ENCODE measurements at places on chromosomes 6 and 20. TPM values are rescaled to one million over a fixed set of nuclear protein-coding genes. Genes with fewer than 3 reads are reported as not detected.

DNA sequence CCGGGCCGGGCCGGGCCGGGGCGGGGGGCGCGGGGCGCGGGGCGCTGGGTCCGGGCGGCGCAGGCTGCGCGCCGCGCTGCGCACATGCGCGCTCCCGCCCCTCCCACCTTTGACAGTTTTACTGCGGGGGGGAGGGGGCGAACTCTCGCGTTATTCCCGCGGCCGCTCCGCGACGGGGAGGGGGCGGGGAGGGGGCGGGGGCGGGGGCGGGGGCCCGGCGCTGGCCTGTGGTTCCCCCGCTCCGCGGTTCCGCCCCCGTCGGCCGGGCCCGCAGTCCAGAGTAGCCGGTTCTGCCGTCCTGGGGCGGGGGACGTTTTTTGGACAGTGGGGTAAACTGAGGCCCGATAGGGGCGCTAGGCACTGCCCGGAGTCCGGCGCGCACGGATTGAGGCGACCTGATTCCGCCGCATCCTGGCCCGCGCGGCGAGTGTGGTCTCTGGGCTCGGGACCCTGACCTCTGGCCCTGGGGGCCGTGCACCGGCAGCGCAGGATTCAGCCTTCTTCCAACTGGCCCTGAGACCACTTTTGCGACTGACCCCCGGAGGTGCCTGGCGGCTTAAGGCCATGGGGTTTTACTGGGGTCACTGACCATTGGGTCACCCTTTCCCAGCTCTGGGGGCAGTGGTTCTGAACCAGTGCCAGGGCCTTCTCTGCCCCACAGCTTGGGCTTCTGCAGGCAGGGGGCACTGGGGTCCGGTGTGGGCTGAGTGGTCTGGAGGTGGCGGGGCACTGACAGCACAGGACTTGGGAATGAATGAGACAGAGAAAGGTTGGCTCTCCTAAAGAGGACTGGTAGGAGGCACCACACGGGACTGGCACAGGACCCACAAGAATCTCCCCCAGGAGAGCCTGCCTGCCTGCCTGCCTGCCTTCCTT, at the start of gene ZNF512B:
Gene ZNF512B, minus strand, starts transcription at position 93 of the 876 bp plus-strand sequence. CDS start 1,980 bp downstream, outside the sequence.
- no peak for DNase-seq

Gene TULP1
- total RNA-seq = not detected

DNA sequence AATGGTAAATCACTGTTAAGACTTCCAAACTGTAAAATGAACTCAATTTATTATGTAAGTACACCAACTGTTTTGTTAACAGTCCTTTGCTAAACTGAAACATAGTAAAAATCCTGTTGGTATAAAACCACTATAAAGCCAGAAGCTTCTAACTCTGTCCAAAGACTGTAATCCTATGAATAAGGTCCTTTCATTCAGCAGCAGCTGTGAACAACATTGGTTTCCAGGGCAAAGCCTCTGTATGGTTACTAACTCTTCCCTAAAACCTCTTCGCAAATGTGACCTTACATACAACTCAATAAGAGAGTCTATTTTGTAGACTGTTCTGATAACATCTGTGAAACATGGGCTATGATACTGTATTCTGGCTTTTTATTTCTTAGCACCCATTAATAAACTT, 40.1 kb downstream of the NUP153 start:
- DNase-seq = no peak

Gene NCOA5
- 20.7 TPM for total RNA-seq

DNA sequence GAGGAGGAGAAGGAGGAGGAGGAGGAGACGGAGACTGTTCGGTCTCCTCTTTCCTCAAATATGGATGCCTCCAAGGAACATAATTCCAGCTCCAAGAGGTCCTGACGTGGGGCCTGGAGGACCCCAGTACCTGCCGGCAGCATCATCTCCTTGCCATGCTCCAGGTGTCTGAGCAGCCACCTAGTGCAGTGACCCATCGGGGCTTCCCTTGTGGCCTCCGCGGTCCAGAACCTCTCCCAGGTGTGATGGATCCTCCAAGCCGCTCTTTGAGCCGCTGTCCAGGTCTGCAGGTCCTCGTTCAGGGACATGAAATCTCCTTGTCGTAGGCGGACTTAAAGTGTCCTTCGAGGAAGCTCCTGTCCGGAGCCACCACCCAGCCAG, 35.8 kb upstream of the HLA-C start:
- no peak for DNase-seq

Gene OR2H2
- total RNA-seq = not detected

Data from astrocyte (in vitro differentiated cells and primary cell).